ENCODE measurements at places on chromosomes 3 and 15.
A peak's percentile ranks its signal among the peaks of the same experiment; 100 is the strongest.

- DNase-seq, result no peak
These were observed 14.7 kb downstream of the DHX30 start for GRCh38 chr3:47817609-47818008.

GRCh38 chr15:91852741-91853510 is 582 bp upstream of the SLCO3A1 start:
- DNase-seq, result peak; percentile 66

- DNase-seq, result no peak
These were observed 8.4 kb downstream of the TMOD3 start for GRCh38 chr15:51837792-51838251.

DNA sequence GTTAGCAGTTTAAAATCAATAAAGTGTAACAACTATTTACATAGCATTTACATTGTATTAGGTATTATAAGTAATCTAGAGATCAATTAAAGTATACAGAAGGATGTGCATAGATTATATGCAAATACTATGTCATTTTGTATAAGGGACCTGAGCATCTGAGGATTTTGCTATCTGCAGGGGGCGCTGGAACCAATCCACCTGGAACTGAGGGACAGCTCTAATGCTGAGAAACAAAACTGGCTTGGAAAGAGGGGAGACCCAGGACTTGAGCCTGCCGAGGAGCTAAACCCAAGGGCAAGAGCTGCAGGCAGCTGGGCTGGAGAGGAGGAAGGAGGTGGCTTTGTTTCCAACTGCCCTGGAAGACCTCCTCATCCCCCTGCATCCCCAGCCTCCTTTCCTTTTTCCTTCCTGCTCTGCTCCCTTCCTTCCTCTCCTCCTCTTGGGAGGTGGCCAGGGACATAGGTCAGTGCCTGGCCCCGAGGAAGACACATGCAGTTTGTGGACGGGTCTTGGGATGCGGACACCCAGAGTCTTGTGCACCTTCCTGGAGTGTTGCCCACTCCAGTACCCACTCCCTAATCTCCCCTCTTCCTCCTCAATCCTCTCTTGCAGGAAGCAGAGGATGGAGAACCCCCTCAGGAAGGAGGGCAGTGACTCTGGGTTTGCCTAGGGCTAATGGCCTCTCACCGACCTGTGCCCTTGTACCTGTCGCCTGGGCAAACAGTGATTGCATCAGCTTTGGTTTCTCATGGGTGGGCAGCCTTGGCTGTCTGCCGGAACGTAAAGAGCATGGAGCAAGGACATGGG is 825 bp upstream of the RTP3 start:
- peak; percentile 26 for DNase-seq

DNA sequence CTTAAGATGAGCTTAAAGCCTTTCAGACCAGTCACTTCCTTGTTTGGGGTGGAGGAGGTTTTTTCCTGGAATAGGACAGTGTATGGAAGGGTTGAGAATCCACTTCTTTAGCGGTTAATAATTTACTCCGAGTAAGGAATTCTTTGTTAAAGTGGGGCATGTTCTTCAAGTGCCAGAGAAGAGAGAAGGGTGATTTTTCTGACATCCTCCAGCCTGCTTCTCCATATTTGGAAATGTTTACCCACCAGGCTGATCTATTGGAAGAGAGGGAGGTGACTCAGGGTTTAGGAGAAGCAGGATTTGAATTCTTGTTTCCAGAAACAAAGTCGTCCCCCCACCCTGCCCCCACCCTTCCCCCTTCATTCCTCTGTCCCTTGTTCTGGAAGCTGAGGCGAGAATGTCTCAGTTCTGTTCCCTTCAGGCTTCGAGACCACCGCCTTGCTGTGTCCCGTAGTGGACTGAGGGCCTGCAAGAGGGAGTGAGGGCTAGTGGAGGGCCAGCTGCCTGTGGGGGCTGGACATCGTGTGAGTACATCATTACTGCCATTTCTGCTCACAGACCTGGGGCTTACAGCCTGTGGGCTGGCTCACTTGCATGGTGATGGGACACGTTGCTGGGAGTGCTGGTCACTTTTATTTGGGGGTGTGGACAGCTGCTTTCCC is 58.5 kb downstream of the LPP start:
- DNase-seq, result no peak

DNA sequence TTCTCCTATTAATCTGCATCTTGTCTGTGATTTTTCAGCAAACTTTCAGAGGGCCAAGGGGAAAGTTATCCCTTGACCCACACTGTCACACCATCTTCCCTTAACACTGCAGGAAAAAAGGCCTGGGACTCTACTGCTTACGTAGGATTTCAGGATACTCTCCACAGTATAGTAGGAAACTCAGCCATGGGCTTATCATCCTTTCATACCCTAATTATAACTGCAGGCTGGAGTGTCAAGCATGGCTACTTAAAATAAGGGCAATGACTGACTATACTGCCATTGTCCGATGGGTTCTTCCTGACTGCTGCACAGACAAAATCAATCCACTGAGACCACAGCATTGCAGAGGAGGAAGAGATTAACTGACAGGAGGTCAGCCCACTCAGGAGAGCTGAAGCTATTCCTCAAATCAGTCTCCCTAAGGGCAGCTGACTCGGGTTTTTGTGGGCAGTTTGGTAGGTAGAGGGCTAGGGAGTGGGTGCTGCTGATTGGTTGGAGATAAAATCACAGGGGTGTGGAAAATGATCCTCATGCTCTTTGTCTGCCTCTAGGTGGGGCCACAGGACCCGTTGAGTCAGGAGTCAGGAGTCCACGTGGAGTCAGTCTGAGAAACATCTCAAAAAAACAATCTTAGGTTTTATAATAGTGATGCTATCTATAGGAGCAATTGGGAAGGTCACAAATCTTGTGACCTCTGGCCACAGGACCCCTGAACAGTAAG is 118.2 kb upstream of the STRIT1 start:
- DNase-seq, result no peak

GRCh38 chr3:111874177-111874820 is 15.2 kb downstream of the PHLDB2 start:
- no peak for DNase-seq

GRCh38 chr3:52290596-52291507 is 3.2 kb downstream of the GLYCTK start:
- no peak for DNase-seq

DNA sequence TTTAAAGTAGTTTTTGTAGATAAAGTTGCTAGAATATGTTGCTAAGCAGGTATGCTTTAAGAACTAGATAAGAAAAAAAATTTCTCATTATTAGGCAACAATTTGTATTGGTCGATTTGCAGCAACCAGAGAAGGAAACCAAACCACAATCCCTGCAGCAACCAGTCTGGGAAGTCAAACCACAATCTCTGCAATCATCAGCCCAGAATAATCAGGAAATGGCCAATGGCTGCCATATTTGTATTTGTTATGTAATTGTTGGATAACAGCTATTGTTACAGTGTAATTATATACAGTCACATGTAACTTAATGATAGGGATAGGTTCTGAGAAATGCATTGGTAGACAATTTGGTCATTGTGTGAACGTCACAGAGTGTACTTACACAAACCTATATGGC is 23.6 kb downstream of the STXBP5L start:
- no peak for DNase-seq

DNA sequence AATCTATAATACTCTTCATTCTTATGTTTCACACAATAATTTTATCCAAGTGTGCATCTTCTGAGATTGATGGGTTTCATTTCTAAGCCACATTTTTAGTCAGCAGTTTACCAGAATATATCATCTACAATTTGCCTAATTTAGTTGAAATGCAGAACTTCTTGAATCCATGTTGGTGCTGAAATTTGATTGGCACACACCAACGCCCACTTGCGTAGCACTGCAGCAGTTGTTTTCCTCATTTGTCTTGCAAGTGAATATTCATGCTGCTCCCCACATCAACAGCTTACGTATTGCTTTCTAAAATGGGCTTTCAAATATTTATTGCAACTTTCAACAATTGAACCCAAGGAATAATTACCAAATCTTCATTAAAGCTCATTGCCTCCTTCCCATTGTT is 87.8 kb upstream of the CTDSPL start:
- DNase-seq, result no peak

DNA sequence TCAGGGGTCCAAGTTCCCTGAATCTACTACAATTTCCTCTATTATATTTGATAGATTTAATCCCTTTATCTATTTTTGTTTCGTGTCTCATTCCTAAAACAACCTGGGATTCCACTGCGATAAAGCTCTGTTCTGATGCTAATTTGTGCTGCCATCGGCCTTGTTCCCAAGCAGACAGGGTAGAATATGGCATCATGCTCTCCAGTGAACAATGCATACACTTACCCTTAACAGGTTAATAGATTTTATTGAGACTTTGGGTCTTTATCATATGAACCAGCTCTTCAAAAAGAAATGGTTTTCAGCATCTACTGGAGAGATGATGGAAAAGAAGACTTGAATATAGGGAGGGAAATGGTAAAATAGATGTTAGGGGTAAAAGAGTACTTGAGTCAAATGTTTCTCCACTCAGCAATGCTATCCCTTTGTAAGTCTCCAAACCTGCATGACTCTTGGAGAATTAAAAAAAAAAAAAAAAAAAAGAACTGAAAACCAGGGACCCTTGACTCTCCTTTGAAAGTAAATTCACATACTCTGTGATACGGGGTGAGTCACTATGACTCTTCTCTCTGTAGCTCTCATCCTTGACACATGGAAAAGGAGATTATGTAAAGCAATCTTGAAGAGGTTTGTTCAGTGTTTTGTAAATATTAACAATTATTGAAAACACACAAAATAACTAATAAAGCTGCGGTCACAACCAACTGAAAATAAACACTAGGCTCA is 268.8 kb downstream of the ZBTB20 start:
- no peak for DNase-seq

DNA sequence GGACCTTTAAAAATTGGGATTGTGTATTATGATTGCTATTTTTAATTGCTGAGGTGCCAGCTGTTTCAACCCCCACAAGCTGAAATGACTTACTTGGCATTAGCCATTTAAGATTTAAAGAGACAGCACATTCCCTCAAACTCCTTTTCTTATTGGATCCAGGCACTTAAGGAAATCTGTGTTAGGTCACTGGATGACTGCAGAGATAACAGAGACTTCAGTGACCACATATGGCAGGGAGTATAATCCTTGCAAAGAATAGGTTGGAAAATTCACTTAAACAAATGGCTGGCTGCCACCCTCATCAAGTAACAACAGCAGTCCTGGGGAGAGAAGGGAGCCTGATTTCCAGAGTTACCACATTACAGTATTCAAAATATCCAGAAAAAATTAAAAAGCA is 66.6 kb downstream of the SLMAP start:
- DNase-seq, result no peak

DNA sequence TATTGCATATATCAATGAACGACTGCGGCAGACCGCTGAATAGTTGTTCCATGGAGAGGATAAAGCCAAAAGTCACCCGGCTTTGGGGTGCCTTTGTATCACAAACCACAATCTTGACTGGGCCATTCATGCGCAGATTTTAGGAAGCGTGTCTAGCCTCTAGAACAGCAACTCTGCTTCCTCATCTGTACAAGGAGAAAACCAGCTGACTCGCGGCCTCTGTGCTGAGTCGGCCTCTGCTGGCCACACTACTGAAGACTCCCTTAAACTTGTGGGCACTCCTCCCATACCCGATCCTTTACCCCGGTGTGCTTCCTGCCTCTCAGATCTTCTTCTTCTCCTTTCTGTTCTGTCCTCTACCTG is 872 bp downstream of the DLEC1 start:
- DNase-seq, result peak; percentile 51

DNA sequence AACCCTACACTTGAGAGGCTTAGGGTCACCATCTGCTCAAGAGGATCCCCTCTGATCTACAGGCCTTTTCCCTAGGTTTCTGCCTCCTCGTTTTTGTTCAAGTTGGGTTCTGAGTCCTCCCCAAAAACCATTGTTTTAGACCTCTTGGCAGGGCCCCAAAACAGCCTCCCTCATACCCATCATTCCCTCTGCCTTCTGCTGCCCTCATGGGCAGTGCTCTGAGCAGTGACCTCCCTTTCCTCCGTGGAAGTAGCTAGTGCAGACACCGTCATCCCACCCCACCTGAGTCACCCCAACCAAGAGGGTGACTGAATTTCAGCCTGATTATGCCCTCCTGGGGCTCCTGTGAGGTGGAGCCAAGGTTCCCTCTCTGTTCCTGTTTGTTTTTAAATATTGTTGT is 92.0 kb downstream of the RBPMS2 start:
- DNase-seq, result no peak

DNA sequence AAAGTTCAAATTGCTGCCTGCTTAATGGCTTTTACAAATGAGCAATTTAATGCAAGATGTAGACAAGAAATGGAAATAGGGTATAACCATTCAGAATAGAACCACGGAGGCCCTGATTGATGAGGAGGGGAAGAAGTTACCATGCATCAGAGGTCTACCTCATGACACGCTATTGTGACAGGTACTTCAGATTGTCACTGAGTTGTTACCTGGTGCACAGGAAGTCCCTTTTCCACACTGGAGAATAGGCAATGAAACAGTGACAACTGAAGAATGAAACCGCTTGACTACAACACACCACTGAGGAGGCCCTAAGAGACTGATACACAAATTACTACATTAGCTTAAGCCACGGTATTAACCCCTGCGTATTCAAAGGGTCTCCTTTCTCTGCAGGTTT is 251.2 kb downstream of the RYR3 start:
- DNase-seq, result no peak

- no peak for DNase-seq
These were observed 36.7 kb downstream of the LARP6 start for GRCh38 chr15:70817266-70817665.

DNA sequence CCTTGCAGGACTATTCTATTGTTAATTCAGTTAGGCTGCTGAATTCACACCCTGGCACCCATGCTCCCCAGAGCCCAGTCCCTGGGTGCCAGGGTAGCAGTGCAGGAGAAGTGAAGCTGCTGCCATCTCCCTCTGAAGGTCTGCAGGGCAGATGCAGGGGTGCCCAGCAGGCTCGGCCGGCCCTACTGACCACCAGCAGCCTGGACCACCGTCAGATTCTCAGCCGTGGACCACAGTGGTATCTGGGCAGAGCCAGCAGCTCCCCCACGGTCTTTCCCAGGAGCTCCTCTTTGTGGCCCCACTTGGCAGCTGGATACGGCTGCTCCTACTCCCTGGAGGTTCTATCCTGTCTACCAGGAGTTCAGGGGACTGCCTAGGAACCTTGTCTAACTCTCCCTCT is 46.8 kb downstream of the ALDH1L1 start:
- DNase-seq, result no peak

- no peak for DNase-seq
These were observed 45.8 kb upstream of the ARRDC4 start for GRCh38 chr15:97914711-97915110.

- DNase-seq, result no peak
These were observed 23.5 kb upstream of the INO80 start for GRCh38 chr15:41139619-41140018.

All from effector memory CD4-positive, alpha-beta T cell (primary cell).